Caco-2 (cell line): ENCODE measurements at places on chromosomes 12 and 14. TPM values are rescaled to one million over a fixed set of nuclear protein-coding genes. Genes with fewer than 3 reads are reported as not detected.
A peak's percentile ranks its signal among the peaks of the same experiment; 100 is the strongest.

MYBPC1 gene
- 0.19 TPM in 1 of 2 replicates, not detected in the other for total RNA-seq

SYNE3 gene
- total RNA-seq = 19.4 and 21.2 TPM in 2 replicates

MYL6B gene
- total RNA-seq = 40.5 and 44.8 TPM in 2 replicates

KCNK13 gene
- total RNA-seq = not detected in 2 replicates

ACSM4 gene
- not detected in 2 replicates for total RNA-seq

KLRG1 gene
- 1.2 and 3.0 TPM in 2 replicates for total RNA-seq

TBK1 gene
- total RNA-seq = 21.6 and 23.2 TPM in 2 replicates

DNA sequence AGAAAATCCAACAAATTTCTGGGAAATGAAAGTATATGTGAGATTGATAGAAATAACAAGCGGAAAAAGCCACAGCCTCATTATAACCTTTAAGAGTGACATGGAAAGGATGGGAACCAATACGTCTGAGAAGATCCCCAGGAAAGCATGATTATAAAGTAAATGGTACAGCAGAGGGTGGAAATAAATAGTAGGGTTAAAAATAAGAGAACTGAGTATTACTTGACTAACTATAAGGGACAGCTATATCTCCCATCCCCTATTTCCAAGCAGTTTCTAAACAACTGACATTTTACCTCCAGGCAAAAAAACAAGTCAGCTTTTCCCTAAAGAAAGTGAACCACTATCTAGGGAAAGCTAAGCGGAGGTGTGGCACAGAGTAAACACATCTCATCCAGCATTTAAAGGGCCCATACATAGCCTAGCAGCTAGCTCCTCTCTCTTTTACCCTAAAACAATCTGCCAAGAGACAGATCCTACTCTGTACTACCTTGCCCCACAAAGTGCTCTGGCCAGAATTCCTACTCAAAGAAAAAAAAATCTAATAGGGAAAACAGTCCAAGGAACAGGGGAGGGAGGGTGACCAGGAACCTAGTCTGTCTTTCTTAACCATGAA is 11.2 kb downstream of the OSBPL8 start:
- H3K27ac ChIP-seq = no peak overlapping the region
- H3K4me1 ChIP-seq = peaks cover 27% of the 10 kb centered on the region
- H3K27me3 ChIP-seq = no peaks in the 10 kb centered on the region
- no peak for DNase-seq
- no peak overlapping the region for H3K4me3 ChIP-seq
- H3K36me3 ChIP-seq = no peaks in the 10 kb centered on the region

- H3K27me3 ChIP-seq = no peaks in the 10 kb centered on the region
- H3K36me3 ChIP-seq = no peaks in the 10 kb centered on the region
- H3K4me1 ChIP-seq = no peaks in the 10 kb centered on the region
- H3K27ac ChIP-seq = no peak overlapping the region
- no peak for DNase-seq
- H3K4me3 ChIP-seq = no peak overlapping the region
Observed at GRCh38 chr12:79262938-79263337, 398.4 kb downstream of the SYT1 start.

GRCh38 chr12:75578546-75578945 is 67.1 kb upstream of the KRR1 start:
- H3K4me1 ChIP-seq = peaks cover 5% of the 10 kb centered on the region; the same call in 1 of the 2 replicates
- no peaks in the 10 kb centered on the region for H3K36me3 ChIP-seq
- no peak overlapping the region for H3K27ac ChIP-seq
- no peaks in the 10 kb centered on the region for H3K27me3 ChIP-seq
- no peak for DNase-seq

DNA sequence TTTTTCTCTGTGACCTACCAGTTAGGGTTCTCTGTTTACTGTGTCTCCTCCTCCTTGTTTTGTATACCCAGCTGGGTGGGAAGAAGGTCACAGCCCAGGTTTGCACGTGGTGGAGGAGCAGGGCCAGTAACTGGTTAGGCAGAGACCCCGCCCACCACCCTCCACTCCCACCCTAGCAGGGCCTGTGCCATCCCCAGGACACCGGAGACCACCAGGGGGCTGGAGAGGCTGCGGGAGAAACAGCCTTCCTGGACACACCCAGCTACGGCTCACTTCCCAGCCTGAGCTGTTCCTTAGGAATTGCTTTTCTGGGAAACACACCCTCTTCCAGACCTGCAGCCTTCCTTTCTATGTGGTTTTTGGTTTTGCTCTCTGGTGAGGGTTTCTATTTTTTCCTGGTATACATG is 21.1 kb downstream of the BDKRB2 start:
- H3K36me3 ChIP-seq = no peaks in the 10 kb centered on the region
- peaks cover 16% of the 10 kb centered on the region for H3K4me1 ChIP-seq
- DNase-seq = peak; percentile 63
- H3K27ac ChIP-seq = peak overlapping the region; percentile 48
- no peak overlapping the region for H3K4me3 ChIP-seq
- no peaks in the 10 kb centered on the region for H3K27me3 ChIP-seq

DNA sequence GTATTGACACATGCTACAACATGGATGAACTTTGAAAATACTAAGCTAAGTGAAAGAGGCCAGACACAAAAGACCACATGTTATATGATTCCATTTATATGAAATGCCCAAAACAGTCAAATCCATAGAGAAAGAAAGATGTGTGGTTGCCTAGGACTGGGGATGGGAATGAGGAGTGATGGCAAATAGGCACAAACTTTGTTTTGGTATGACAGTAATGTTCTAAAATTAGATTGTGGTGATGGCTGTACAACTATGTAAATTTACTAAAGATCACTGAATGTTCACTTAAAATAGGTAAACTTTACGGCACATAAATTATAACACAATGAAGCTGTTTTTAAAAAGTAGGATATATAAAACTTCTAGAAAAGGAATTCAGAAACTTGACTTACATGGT is 41.7 kb downstream of the PPP1R13B start:
- no peak overlapping the region for H3K4me3 ChIP-seq
- H3K27ac ChIP-seq = no peak overlapping the region
- H3K36me3 ChIP-seq = no peaks in the 10 kb centered on the region
- no peaks in the 10 kb centered on the region for H3K4me1 ChIP-seq
- DNase-seq = no peak
